ENCODE measurements at places on chromosomes 2 and 18. TPM values are rescaled to one million over a fixed set of nuclear protein-coding genes. Genes with fewer than 3 reads are reported as not detected.

The TMEM178A gene
- not detected for total RNA-seq

The NBAS gene
- 33.1 TPM for total RNA-seq

The LRATD1 gene
- total RNA-seq, result 0.05 TPM

- DNase-seq, result no peak
These were observed 5.2 kb upstream of the SLC35F6 start for GRCh38 chr2:26758790-26759321.

The ABCB11 gene
- not detected for total RNA-seq

The BCL2 gene
- 36.5 TPM for total RNA-seq

DNA sequence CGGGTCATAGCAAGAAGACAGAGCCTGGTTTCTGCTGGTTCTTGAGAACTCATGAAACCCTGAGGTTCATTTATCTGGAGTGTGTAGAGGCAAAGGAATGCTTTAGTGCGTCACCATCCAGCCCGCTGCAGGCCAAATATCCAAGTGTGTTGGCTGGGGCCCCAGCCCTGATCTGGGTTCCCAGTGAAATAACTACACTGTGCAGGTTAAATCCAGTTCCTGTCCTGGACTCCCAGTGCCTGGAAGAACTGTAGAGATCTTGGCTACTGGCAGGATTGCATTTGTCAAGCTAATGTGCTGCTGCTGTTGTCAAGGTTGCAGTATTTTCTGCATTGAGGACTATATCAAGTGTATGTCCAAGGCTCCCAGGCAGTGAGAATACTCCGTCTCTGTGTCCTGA lies 89.9 kb downstream of the MAPK4 start:
- no peak for DNase-seq

Measured in GM12878 (cell line).